Stimulated activated CD4-positive, alpha-beta T cell treated with anti-CD3 and anti-CD28 coated beads, Interleukin-12 subunit alpha, Interleukin-12 subunit beta, amount 100 ng/mL, for 4 hours (primary cell): ENCODE measurements at places on chromosomes 5 and 9.

DNA sequence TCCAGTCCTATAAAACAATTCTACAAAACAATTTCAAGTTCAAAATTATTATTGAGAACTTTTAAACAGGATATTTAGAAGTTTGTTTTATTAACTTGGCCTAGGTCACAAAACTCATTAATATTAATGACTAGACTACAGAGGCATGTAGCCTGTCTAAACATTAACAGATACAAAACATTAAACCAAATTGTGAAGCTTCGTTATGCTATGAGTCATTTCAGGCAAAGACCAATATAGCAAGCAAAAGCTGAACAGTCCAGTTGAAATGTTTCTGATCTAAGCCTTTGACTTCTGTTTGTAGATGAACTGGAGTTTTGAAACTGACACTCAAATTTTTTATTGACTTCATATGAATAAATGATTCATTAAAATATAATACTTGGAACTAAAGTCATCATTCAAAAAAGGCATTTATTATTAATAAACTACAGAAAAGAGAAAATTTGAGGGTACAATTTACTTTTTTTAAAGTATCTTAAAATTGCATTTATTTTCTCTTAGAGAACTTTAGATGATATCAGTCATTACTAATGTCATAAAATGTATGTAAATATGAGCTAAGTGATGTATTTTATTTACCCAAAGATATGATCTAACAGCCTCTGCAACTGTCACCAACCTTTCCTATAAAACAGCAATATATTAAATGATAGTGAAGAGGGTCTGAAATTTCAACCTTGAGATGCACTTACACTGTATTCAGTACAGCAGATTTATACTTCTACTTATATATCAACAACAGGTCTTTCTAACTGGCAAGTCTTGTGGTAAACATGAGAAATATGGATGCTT lies 188.8 kb downstream of the COMMD10 start:
- DNase-seq, result no peak

DNA sequence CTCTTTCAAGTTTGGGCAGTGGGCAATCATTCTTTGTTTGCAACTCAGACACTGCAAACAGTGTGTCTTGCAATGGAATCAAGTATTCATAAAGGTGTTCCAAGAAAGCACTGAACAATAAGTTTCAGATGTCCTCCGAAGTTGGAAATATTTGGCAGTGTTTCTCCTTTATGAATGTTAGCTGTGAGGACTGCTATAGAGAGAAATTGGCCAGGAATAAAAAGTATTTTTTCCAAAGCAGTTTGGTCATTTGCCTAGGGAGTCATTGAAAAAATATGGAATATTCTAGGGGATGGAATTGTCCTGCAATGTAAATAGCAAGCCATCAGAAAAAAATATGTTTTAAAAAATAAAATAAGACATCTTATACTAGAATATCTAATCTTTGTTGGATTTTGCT lies 688.6 kb upstream of the SEMA6A start:
- no peak for DNase-seq

- DNase-seq, result no peak
These were observed 91.7 kb downstream of the MRPS30 start for GRCh38 chr5:44900273-44900954.

GRCh38 chr5:36507332-36507952 lies 99.0 kb upstream of the SLC1A3 start:
- peak; percentile 67 for DNase-seq

GRCh38 chr5:65474130-65474711 lies 7.5 kb downstream of the ADAMTS6 start:
- DNase-seq, result no peak

DNA sequence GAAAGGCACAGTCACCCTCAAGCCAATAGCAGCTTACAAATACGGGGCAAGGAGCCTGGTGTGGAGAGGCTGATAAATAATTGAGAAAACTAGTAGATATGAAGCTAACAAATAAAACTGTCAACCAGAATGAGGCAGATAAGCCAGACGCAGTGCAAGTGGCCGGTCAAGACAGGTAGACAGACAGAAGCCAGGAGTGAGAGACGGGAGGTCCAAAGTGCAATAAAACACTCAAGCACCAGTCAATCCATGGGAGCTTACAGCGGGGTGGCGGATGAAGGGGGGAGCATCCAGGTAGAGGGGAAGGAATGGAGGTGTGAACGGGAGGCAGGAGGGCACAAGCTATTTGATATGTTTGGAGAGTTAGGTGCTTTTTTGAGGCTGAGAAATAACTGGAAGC lies 193.1 kb downstream of the FOXD4L6 start:
- DNase-seq, result no peak
